Dermis lymphatic vessel endothelial cell (primary cell): ENCODE measurements at places on chromosomes 6 and 20. TPM values are rescaled to one million over a fixed set of nuclear protein-coding genes. Genes with fewer than 3 reads are reported as not detected.

Gene SLC22A2
- total RNA-seq = not detected in 2 replicates

Gene VSTM2L
- total RNA-seq = not detected in 2 replicates

Gene BCAS1
- not detected in 2 replicates for total RNA-seq

Gene CST7
- not detected in 2 replicates for total RNA-seq

Gene SAMD10
- 3.3 TPM in 2 replicates for total RNA-seq

Gene C4A
- total RNA-seq = 1.0 and 1.3 TPM in 2 replicates

Gene PAK5
- not detected in 2 replicates for total RNA-seq

Gene DNAH8
- total RNA-seq = under 0.01 TPM in 2 replicates

Gene SLC32A1
- total RNA-seq = not detected in 2 replicates

Gene UBD
- 7.8 and 31.0 TPM in 2 replicates for total RNA-seq

Gene MRPS18B
- total RNA-seq = 50.3 and 70.6 TPM in 2 replicates

Gene PXT1
- 0.09 and 0.11 TPM in 2 replicates for total RNA-seq

Gene FGD2
- total RNA-seq = not detected in 2 replicates

Gene PRDM13
- total RNA-seq = not detected in 2 replicates

Gene GLP1R
- total RNA-seq = not detected in 2 replicates

Gene SRSF3
- 241 and 365 TPM in 2 replicates for total RNA-seq

Gene PREP
- total RNA-seq = 15.0 and 19.2 TPM in 2 replicates

Gene DEFB132
- total RNA-seq = not detected in 2 replicates

Gene EPPIN
- not detected in 2 replicates for total RNA-seq

Gene ASIP
- total RNA-seq = not detected in 2 replicates

Gene CALHM5
- total RNA-seq = 1.3 and 2.6 TPM in 2 replicates

Gene COL12A1
- 1.7 and 2.5 TPM in 2 replicates for total RNA-seq

Gene SLC17A4
- not detected in 2 replicates for total RNA-seq

Gene SNX9
- 51.1 and 56.9 TPM in 2 replicates for total RNA-seq

Gene TCF19
- 4.4 and 8.8 TPM in 2 replicates for total RNA-seq

Gene CALHM4
- 0.11 and 0.26 TPM in 2 replicates for total RNA-seq

Gene ECT2L
- under 0.01 TPM in 1 of 2 replicates, not detected in the other for total RNA-seq
